Left kidney (tissue), 8 donors: ENCODE measurements at places on chromosomes 2 and 18.

DNA sequence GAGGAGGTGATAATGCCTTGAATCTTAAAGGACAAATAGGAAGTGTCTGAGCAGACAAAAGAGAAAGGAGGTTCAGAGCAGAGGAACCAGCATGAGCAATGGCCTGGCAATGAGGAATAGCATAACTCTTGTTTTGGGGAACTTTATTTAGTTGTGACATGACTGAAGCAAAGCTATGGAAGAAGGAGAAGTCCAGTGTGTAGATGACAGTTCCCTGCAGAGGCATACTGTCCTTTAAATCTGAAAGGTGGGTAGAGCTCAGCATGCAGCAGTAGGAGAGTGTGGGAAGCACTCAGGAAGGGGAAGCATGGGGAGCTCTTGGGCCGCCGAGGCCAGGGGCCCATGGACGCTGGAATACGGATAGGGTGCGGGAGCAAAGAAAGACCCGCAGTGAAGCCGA is 173.8 kb downstream of the SEPTIN10 start:
- no peak for DNase-seq

DNA sequence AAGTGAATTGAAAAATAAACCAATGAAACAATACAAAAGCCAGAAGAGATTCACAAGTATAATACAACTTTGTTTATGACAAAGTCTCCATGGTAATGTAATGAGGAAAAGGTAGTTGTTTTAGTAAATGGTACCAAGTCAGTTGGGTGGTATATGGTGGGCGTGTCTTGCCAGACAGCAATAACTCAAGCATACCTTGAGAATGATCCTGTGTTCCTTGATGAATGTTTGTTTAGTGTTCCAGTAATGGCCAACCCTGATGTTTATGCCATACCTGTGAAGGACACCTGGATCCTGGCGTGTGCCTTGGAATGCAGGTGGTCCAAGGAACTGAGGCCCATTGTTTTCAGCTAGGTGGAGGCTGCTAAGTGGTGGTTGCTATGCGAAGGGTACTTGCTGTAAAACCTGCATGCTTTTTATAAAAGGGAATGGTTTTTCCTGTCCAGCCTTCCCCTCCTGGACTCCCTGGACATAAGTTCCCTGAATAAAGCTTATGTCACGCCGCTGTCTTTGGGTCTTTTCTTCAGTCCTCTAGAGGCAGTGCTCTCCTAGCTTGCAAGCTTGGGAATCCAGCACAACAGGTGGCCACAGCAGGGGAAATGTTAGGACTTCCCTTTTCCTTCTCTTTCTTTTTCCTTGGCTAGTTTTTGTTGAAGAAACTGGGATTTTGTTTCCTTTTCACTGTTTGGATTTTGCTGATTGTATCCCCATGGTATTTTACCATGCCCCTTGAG is 54.7 kb downstream of the MTA3 start:
- no peak for DNase-seq

GRCh38 chr2:62999905-63000304 is 50.7 kb upstream of the OTX1 start:
- no peak for DNase-seq

- DNase-seq, result no peak
Observed at GRCh38 chr2:186346216-186346615, 139.8 kb upstream of the ZC3H15 start.

DNA sequence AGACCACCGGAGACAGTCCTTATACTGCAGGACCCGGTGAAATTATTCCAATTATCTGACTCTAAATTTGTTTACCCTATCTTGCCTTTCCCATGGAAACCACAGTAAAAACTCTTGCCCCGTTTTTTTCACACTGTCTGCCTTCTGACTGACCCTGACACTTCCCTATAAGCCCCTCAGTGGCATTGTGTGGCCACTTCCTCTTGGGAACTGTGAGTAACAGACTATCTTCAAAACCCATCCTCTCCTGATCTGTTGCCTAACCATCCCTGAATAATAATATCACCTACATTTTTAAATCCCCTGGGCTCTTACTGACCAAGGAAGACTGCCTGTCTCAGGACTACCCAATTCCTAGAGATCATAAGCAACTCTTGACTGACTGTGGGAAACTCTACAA is 42.6 kb upstream of the RNF152 start:
- DNase-seq, result no peak

GRCh38 chr18:62365420-62365819 is 40.3 kb downstream of the TNFRSF11A start:
- no peak for DNase-seq

GRCh38 chr2:32379352-32379751 is 22.5 kb downstream of the BIRC6 start:
- no peak for DNase-seq

GRCh38 chr2:38945911-38946310 is 56.2 kb downstream of the ARHGEF33 start:
- no peak for DNase-seq

DNA sequence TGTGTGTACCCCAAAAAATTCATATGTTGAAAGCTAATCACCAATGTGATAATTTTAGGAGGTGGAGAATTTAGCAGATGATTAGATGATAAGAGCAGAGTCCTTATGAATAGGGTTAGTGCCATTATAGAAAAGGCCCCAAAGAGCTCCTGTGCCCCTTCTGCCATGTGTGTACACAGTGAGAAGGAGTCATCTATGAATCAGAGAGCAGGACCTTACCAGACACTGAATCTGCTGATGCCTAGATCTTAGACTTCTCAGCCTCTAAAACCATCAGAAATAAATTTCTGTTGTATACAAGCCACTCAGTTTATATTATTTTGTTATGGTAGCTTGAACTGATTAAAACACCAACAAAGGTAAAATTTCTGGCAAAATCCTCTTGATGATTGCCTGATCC is 560.0 kb upstream of the CDH2 start:
- DNase-seq, result no peak

- no peak for DNase-seq
Observed at GRCh38 chr2:47249157-47249900, 94.2 kb upstream of the STPG4 start.

GRCh38 chr18:14776801-14777200 is 28.8 kb downstream of the ANKRD30B start:
- DNase-seq, result no peak

DNA sequence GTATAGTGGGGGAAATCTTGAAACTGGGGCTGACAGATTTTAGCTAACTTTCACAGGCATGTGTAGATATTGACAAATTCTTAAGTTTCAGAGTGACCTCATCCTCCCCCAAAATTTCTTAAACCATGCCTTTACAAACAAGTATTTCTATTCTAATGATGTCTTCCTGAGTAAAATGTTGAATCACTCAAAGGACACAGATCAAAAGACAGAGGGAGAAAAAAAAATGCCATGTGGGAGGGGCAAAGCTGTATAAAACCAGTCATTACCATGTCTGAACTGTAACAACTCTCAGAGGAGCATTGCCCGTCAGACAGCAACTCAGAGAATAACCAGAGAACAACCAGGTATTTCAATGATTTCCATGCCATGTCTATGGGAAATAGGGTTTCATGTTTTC is at the start of gene SERPINB2:
SERPINB2 (plus strand) TSS at position 282 of the 400 bp plus-strand sequence. CDS start 3,740 bp downstream, outside the sequence.
- no peak for DNase-seq

GRCh38 chr18:12246849-12247808 is 7.0 kb upstream of the CIDEA start:
- DNase-seq, result no peak

- DNase-seq, result no peak
Observed at GRCh38 chr2:164722616-164723338, 101.5 kb upstream of the GRB14 start.
